ENCODE measurements at places on chromosomes 1 and 21. TPM values are rescaled to one million over a fixed set of nuclear protein-coding genes. Genes with fewer than 3 reads are reported as not detected.

The CITED4 gene
- total RNA-seq, result 2.6 TPM

The IGSF9 gene
- under 0.01 TPM for total RNA-seq

The SELENBP1 gene
- total RNA-seq, result 65.9 TPM

The KCNJ15 gene
- 1.5 TPM for total RNA-seq

The CD1E gene
- not detected for total RNA-seq

The ATP1A4 gene
- total RNA-seq, result 0.26 TPM

All from fibroblast of lung (primary cell).